Placental pericyte (primary cell): ENCODE measurements at places on chromosomes 4 and X. TPM values are rescaled to one million over a fixed set of nuclear protein-coding genes. Genes with fewer than 3 reads are reported as not detected.

The ARFIP1 gene
- total RNA-seq = 32.0 and 49.2 TPM in 2 replicates

The PLP1 gene
- total RNA-seq = not detected in 2 replicates

The ENAM gene
- 0.14 TPM in 1 of 2 replicates, not detected in the other for total RNA-seq

The MEPE gene
- total RNA-seq = not detected in 2 replicates

The BEX2 gene
- total RNA-seq = 2.6 TPM in 1 of 2 replicates, not detected in the other

The PDE5A gene
- 85.3 and 105 TPM in 2 replicates for total RNA-seq

The NUP54 gene
- total RNA-seq = 30.9 and 70.4 TPM in 2 replicates

The ANXA3 gene
- 33.1 and 111 TPM in 2 replicates for total RNA-seq

The STK32B gene
- total RNA-seq = 1.3 and 2.7 TPM in 2 replicates
